ENCODE measurements at places on chromosomes 16 and 17.

DNA sequence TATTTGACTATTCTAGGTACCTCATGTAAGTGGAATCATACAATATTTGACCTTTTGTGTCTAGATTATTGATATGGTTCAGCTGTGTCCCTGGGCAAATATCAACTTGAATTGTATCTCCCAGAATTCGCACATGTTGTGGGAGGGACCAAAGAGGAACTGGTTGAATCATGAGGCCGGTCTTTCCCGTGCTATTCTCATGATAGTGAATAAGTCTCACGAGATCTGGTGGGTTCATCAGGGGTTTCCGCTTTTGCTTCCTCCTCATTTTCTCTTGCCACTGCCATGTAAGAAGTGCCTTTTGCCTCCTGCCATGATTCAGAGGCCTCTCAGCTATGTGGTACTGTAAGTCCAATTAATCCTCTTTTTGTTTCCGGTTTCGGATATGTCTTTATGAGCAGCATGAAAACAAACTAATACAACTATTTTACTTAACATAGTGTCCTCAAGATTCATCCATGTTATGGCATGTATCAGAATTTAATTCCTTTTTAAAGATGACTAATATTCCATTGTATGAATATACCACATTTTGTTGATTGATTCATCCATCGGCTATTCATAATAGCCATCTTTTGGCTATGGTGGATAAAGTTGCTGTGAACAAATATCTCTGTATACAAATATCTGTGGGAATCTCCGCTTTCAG is 129.1 kb downstream of the FTO start:
- DNase-seq = no peak

GRCh38 chr17:66002063-66002585 is 189.8 kb downstream of the CEP112 start:
- no peak for DNase-seq

DNA sequence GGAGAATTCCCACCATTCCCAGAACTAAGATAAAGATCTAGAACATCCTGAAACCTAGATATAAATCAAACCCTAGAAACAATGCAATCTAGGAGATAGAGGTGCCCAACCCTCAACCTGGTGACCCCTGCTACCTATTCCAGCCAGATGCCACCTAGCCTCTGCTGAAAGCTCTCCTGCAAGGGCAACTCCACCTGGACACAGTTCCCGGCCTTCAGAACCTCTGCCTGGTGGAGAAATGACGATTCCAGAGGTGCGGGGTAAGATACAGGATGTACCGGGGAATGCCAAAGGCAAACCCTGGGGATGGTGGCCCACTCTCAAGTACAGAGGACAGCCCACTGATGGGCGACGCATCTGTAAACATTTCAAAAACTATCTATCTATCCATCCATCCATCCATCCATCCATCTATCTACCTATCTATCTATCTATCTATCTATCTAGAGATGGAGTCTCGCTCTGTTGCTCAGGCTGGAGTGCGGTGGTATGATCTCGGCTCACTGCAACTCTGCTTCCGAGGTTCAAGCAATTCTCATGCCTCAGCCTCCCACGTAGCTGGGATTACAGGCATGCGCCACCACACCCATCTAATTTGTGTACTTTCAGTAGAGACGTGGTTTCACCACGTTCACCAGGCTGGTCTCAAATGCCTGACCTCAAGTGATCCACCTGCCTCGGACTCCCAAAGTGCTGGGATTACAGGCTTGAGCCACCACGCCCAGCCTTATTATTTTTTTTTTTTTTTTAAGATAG is 19.0 kb downstream of the MEAK7 start:
- DNase-seq = no peak

GRCh38 chr16:55892821-55893220 is 17.6 kb upstream of the CES5A start:
- DNase-seq = no peak

DNA sequence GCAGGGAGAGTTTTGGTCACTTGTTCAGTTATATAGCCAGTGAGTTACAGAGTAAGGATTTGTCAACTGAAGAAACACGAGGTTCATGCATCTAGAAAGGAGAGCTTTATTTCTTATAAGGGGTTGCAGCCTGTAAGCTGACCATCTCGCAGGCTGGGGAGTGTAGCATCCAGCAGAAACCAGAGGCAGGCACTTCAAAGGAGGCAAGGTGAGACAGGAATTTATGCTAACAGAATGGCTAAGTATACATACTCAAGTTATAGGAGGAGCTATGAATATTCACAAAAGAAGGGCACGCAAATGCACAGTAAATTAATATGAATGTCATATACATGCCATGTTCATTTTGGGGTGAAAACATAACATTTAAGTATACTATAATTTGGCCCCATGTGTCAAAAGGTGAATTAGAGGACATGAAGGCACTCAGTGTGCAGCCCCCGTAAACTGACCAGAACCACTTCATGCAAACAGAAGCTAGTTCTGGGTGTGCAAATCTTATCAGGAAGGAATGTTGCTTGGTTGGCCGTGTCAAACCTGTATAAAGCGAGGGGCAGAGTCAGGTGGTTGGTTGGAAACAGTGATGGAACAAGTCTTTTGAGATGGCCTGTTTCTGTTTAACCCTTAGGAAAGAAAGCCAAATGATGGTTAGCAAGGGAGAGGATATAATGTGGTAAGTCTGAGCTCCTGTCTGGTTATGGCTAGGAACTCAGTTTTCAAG is 97.0 kb downstream of the GRIN2A start:
- no peak for DNase-seq

Data from hematopoietic multipotent progenitor cell treated with erythropoietin and hydrocortisone succinate and interleukin-3 and kit ligand, for 8 days (in vitro differentiated cells).